ENCODE measurements at places on chromosomes 2 and 18.

- DNase-seq: peak; percentile 79
Observed at GRCh38 chr2:226118471-226119429, 680.9 kb downstream of the IRS1 start.

- no peak for DNase-seq
Observed at GRCh38 chr18:32918692-32919250, 145.9 kb upstream of the KLHL14 start.

DNA sequence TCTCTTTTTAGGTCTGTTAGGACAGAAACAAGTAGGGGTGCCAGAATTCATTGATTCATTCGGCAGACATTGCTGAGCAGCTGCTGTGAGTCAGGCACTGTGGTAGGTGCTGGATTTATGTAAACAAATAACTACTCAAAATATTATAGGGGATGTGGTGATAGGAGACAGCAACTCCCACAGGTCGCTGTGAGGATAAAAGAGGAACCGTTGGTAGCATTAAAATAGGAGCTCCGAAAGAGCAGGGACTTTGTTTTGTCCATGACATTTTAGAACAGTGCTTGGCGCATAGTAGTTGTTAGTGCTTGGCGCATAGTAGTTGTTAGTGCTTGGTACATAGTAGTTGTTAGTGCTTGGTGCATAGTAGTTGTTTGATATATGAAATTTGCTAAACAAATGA lies 29.2 kb downstream of the ATP6V1C2 start:
- no peak for DNase-seq

DNA sequence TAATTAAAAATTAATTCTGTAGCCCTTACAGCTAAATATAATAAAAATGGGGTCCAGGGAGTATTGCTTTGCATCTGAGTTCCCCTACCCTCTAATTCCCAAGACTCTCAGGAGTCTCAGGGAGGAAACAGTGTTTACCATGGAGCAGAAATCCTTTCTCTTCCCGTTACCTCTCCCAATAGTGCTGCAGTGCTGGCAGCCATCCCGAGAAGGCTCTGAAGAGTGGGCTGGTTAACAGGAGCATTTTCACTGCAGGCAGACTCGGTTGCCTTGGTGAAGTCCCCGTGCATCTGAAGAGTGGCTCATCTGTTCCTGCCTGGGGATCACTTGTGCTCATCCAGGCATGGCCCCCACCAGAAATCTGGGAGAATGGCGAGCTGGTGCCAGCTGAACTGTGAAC lies 41.8 kb upstream of the TMEM178A start:
- DNase-seq: no peak

DNA sequence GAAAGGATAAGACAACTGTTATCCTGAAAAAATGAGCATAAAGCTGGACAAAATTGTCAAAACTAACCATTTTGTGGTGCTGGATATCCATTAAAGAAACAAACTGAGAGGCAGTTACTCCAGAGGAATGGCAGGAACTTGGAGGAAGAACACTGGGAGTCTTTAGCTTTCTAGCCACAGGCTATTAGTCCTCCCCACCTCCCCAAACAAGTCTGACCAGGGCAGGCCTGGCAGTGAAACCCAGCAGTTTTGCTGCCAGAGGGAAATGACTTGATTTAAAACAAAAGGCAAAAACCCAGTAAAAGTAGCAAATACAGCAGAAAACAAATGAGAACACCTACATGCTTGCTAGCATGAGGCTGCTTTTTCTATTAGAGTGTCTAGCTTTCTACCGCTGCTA lies 34.9 kb downstream of the OSBPL1A start:
- DNase-seq: no peak
